ENCODE measurements at places on chromosomes 5 and 9. TPM values are rescaled to one million over a fixed set of nuclear protein-coding genes. Genes with fewer than 3 reads are reported as not detected.
A peak's percentile ranks its signal among the peaks of the same experiment; 100 is the strongest.

DNA sequence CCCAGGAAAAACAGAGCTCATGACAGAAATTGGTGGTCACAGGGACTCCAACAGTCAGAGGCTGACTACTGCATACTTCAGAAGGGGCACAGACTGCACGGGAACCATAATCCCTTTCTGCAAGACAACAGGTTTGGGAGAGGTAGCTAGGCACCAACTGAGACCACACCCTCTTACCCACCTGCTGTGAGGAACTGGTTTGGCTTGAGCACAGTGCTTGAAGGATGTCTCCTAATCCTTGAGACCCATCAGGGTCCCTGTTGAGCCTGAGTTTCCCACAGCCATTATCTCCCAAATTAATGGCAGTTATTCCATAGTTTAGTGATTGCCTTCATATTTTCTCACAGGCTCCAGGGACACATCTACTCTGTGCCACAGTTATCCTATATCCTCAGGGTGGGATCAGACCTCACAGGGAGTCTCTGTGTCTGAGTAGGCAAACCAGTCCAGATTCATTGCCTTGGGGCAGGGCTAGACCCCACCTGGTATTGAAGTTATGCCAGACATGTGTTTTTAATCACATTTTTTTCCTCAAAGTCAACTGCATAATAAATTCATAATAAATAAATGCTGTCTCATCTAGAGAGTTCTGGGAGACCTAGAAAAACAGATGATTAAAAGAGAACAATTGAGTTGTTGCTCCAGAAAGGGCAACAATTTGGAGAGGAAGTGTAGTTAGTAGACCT, 9.3 kb upstream of the CAST start:
- H3K4me3 ChIP-seq, result no peak overlapping the region
- H3K27me3 ChIP-seq, result peaks cover 53% of the 10 kb centered on the region
- peaks cover 37% of the 10 kb centered on the region for H3K4me1 ChIP-seq

DNA sequence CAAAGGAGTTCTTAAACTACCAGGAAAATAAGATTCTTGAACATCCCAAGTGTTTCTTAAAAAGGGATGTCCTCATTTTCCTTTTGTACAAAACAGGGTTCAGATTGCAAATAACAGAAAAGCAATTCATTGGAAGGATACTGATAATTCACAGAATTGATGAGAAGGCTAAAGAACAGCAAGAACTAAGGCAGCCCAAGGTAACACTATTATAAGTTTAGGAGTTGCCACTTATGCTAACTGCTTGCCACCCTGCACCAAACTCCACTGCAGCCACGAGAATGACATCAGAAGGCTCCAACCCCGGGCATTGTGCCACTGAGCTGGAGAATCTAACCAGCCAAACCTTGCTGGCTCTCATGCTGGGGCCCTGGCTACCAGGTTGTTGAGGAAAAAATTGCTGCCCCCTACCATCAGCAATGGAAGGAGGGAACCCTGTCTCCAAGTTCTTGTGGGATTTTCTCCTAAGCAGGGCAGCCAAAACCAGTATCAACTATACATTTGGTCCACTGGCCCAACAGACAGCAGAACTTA, 123.4 kb downstream of the ARL15 start:
- H3K36me3 ChIP-seq, result no peaks in the 10 kb centered on the region
- no peaks in the 10 kb centered on the region for H3K4me1 ChIP-seq
- no peak overlapping the region for H3K27ac ChIP-seq
- H3K27me3 ChIP-seq, result no peaks in the 10 kb centered on the region
- no peak for DNase-seq

DNA sequence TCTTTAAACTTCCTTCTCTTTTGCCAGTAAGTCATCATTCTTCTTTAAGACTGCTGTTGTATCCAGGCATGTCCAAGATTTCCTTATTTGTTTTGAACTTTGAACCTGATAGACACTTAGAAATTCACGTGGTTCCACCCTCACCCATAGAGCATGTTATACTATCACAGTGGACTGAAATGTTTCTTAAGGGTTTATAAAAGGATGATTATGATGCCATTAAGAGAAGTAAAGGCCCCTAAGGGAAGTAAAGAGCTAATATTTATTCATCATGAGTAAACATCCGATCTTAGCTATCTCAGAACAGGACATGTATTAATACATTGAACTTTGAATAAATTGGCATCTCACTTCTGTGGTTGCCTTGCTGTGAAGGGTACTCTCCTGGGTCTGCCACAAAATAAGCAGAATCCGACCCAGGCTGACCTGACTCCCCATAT, 49.8 kb downstream of the PRKACG start:
- H3K27me3 ChIP-seq, result peaks cover 7% of the 10 kb centered on the region
- DNase-seq, result no peak
- H3K4me1 ChIP-seq, result peaks cover 3% of the 10 kb centered on the region
- H3K36me3 ChIP-seq, result no peaks in the 10 kb centered on the region
- H3K27ac ChIP-seq, result no peak overlapping the region

DNA sequence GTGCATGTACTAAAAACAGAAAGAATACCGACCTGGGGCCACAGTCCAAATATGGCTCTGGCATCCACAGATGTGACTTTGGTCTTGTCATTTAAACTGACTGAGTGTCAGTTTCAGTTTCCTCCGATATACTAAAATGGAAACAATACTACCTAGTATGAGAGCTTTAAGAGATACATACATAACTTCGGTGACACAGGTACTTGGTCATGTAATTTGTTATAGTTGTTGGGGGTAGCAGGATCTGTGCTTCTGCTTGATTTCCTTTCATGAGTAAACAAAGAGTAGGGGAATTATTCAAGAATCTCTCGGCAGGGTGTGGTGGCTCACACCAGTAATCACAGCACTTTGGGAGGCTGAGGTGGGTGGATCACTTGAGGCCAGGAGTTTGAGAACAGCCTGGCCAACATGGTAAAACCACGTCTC, 32.1 kb downstream of the MTMR12 start:
- peak overlapping the region; percentile 87 for H3K27ac ChIP-seq
- no peaks in the 10 kb centered on the region for H3K27me3 ChIP-seq
- peaks cover 44% of the 10 kb centered on the region for H3K36me3 ChIP-seq
- DNase-seq, result no peak
- peaks cover 66% of the 10 kb centered on the region for H3K4me1 ChIP-seq

GRCh38 chr9:15889555-15889954, 336.7 kb downstream of the CCDC171 start:
- DNase-seq, result no peak
- H3K36me3 ChIP-seq, result no peaks in the 10 kb centered on the region
- no peak overlapping the region for H3K4me3 ChIP-seq
- H3K27ac ChIP-seq, result no peak overlapping the region
- no peaks in the 10 kb centered on the region for H3K4me1 ChIP-seq

- no peaks in the 10 kb centered on the region for H3K27me3 ChIP-seq
- no peaks in the 10 kb centered on the region for H3K36me3 ChIP-seq
- no peak for DNase-seq
- no peak overlapping the region for H3K27ac ChIP-seq
- no peaks in the 10 kb centered on the region for H3K4me1 ChIP-seq
Observed at GRCh38 chr9:14096258-14096922, 217.6 kb downstream of the NFIB start.

DNA sequence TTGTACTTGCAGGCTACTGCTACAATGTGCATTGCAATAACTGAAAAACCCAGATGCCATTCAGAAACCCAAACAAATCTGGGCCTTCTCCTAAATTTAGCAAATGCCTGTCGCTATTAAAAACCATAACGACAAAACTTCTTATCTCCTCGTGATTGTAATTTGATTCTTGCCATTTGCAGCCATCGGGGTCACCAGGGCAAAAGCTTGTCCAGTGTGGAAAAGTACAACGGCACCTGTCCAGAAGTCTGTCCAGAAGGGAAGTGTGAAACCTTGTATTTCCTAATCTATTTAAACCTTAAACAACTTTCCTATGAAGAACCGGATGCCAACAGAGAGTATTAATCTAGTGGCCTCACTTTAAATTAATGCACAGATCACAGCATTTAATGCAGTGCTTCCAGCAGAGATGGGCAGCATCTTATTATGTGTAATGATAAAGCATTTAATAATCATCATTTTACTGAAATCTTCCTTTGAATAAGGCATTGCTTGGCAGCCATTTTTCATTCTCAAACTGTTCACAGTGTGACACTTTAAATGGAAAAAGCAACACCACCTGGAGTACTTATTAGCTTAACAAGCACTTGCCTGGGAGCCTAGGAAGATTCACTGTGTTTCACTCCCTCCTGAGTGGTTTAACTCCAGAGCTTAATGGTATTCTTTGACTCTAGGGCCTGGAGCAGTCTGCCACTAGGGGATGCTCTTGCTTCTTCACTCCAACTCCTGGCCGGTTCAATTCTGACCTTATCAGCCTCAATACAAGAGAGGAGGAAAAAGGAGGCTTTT, 4.9 kb upstream of the C7 start:
- peaks cover 11% of the 10 kb centered on the region for H3K27me3 ChIP-seq
- H3K4me1 ChIP-seq, result no peaks in the 10 kb centered on the region
- H3K4me3 ChIP-seq, result no peak overlapping the region

GRCh38 chr9:92185096-92185495, 69.9 kb upstream of the SPTLC1 start:
- no peaks in the 10 kb centered on the region for H3K36me3 ChIP-seq
- DNase-seq, result no peak
- no peak overlapping the region for H3K27ac ChIP-seq
- H3K27me3 ChIP-seq, result peaks cover 3% of the 10 kb centered on the region
- no peak overlapping the region for H3K4me3 ChIP-seq
- no peaks in the 10 kb centered on the region for H3K4me1 ChIP-seq

- no peak overlapping the region for H3K27ac ChIP-seq
- no peaks in the 10 kb centered on the region for H3K36me3 ChIP-seq
- H3K4me1 ChIP-seq, result no peaks in the 10 kb centered on the region
- no peak for DNase-seq
- no peak overlapping the region for H3K4me3 ChIP-seq
- no peaks in the 10 kb centered on the region for H3K27me3 ChIP-seq
Observed at GRCh38 chr9:38039090-38039906, 29.7 kb downstream of the SHB start.

DNA sequence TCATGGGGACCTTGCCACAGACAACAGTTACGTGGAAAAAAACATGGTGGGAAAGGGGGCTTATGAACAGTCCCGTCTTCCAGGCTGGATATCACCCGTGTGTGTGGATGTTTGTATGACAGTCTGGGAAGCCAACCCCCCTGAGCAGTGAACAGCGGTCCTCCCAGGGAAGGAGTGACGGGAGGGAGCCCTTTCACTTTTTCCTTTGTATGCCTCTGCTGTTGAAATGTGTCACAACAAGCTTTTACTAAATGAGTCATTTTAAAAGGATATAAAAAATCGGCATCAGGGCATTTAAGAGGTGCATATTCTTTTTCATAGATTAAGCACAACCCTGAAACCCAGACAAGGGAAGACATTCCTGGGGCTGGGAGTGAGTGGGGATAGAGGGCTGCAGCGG, 5.1 kb downstream of the MYMK start:
- H3K4me3 ChIP-seq, result no peak overlapping the region
- no peaks in the 10 kb centered on the region for H3K27me3 ChIP-seq
- H3K4me1 ChIP-seq, result no peaks in the 10 kb centered on the region
- H3K27ac ChIP-seq, result no peak overlapping the region
- H3K36me3 ChIP-seq, result no peaks in the 10 kb centered on the region

The SERINC5 gene
- 85.7 TPM for total RNA-seq

The DIPK1B gene
- not detected for total RNA-seq

The SLC28A3 gene
- total RNA-seq, result 0.04 TPM

The PHF19 gene
- total RNA-seq, result 331 TPM

The GFRA3 gene
- total RNA-seq, result 0.21 TPM

The DAB2IP gene
- total RNA-seq, result not detected

Measured in activated CD4-positive, alpha-beta T cell treated with anti-CD3 and anti-CD28 coated beads, Interleukin-2, amount 10 ng/mL, durations not matched to agents 7 days and 5 days (primary cell).